ENCODE measurements at places on chromosomes 1 and 21. TPM values are rescaled to one million over a fixed set of nuclear protein-coding genes. Genes with fewer than 3 reads are reported as not detected.

- H3K27me3 ChIP-seq: no peaks in the 10 kb centered on the region
- no peak overlapping the region for H3K27ac ChIP-seq
- H3K36me3 ChIP-seq: peaks cover 32% of the 10 kb centered on the region
- DNase-seq: no peak
Observed at GRCh38 chr1:168335500-168335899, 54.8 kb downstream of the TBX19 start.

GRCh38 chr21:38721958-38722357, 83.8 kb upstream of the ETS2 start:
- H3K4me3 ChIP-seq: no peak overlapping the region
- no peaks in the 10 kb centered on the region for H3K27me3 ChIP-seq
- no peak for DNase-seq
- no peaks in the 10 kb centered on the region for H3K36me3 ChIP-seq

- no peak overlapping the region for H3K4me3 ChIP-seq
- H3K4me1 ChIP-seq: no peaks in the 10 kb centered on the region
- no peaks in the 10 kb centered on the region for H3K27me3 ChIP-seq
- peaks cover 6% of the 10 kb centered on the region for H3K36me3 ChIP-seq
- no peak for DNase-seq
Observed at GRCh38 chr21:35254765-35255138, 205.7 kb upstream of the RUNX1 start.

DNA sequence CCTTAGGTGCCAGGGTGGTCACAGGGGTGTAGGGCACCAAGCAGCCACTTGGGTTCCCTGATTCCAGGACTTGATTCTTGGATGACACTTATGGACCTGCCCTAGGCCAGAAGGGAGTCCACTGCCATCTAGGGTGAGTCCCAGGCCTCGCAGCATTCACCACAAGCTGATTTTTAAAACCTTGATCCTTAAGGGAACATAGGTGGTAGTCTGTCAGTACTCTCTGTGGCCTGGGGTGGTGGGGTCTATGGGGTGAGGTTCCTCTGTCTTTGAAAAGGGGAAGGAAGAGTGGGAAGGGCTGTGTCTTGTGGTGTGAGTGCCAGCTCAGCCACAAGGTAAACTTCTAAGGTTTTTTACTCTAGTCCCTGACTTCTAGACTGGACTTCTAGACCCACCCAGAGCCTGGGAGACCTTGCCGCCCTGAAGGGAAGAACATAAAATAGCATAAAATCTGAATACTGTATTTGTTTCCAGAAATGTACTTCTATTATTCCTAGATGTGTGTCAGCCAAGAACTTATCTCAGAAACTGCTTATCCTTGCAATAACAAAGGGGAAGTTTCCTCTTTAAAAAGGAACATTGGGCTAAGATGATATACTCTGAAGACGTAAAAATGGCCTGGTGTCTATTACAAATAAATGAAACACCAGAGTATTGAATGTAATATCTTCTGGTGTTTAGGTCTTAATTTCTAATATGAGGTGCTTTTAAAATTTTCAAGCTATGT, 757.3 kb downstream of the LTN1 start:
- no peaks in the 10 kb centered on the region for H3K27me3 ChIP-seq
- DNase-seq: no peak
- H3K36me3 ChIP-seq: no peaks in the 10 kb centered on the region
- no peak overlapping the region for H3K27ac ChIP-seq
- no peaks in the 10 kb centered on the region for H3K4me1 ChIP-seq

GRCh38 chr1:165738794-165739193, 29.9 kb downstream of the TMCO1 start:
- no peak for DNase-seq
- H3K27me3 ChIP-seq: no peaks in the 10 kb centered on the region
- no peak overlapping the region for H3K4me3 ChIP-seq
- H3K4me1 ChIP-seq: peaks cover 2% of the 10 kb centered on the region

GRCh38 chr21:17796037-17796403, 23.1 kb downstream of the C21orf91 start:
- peak overlapping the region; percentile 74 for H3K4me3 ChIP-seq
- peaks cover 54% of the 10 kb centered on the region for H3K36me3 ChIP-seq
- no peaks in the 10 kb centered on the region for H3K27me3 ChIP-seq
- DNase-seq: no peak
- peak overlapping the region; percentile 95 for H3K27ac ChIP-seq

DNA sequence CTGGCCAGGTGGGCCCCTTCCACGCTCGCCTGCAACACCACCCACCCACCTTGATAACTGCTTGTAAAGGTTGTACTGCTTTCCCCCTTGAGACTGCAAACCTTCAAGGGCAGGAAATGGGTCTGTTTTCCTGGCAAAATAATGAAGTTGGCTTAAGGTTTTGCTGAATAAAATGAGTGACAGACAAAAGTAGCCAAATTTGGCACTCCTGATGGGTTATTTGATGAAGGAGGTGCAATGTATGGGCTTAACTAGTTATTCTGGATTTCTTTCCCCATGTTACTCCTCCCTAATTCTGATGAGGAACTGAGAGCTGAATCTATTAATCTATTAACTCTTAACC, 14.6 kb upstream of the HLCS start:
- H3K4me1 ChIP-seq: peaks cover 28% of the 10 kb centered on the region
- H3K36me3 ChIP-seq: peaks cover 1% of the 10 kb centered on the region
- H3K27ac ChIP-seq: no peak overlapping the region
- H3K4me3 ChIP-seq: peak overlapping the region; percentile 41
- peaks cover 9% of the 10 kb centered on the region for H3K27me3 ChIP-seq

DNA sequence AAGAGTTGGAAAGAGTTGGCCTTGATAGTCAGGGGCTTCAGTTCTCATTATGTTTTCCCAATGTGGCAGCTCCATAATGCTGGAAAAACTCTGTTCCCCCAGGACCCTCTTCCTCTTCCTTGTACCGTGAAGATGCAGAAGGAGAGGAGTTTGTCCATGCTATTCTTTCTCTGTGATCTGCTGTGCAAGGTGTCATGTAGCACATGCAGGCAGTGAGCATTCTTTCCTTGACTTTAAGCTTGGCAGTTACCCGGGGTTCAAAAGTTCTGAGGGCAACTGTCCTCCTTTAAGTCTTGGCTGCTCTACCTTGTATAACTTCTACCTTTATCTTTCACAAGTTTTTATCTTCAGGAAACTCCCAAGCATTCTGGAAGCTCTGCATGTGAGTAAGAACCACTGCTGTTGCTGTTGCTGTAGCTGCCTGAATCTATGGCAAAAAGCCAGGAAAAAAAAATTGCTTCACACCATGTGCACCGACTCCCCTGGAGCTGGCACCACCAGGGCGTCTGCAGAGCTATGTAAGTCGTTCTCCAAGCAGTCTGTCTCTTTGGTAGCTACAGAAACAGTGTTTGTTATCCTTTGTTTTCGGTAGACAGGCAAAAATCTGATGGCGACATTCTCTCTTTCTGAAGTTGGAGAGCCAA, 42.7 kb upstream of the SLC16A1 start:
- H3K4me1 ChIP-seq: peaks cover 4% of the 10 kb centered on the region
- H3K27ac ChIP-seq: no peak overlapping the region
- peaks cover 21% of the 10 kb centered on the region for H3K36me3 ChIP-seq
- no peaks in the 10 kb centered on the region for H3K27me3 ChIP-seq
- no peak for DNase-seq

DNA sequence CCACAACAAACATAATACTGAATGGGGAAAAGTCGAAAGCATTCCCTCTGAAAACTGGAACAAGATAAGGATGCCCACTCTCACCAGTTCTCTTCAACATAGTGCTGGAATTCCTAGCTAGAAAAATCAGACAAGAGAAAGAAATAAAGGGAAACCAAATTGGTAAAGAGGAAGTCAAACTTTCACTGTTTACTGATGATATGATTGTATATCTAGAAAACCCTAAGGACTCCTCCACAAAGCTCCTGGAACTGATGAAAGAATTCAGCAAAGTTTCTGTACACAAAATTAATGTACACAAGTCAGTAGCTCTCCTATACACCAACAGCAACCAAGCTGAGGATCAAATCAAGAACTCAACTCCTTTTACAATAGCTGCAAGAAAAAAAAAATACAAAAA, 6.9 kb upstream of the F13B start:
- no peak overlapping the region for H3K4me3 ChIP-seq

GRCh38 chr1:113872219-113872935, 865 bp upstream of the PTPN22 start:
- peak overlapping the region; percentile 99 for H3K27ac ChIP-seq
- peaks cover 63% of the 10 kb centered on the region for H3K4me1 ChIP-seq
- DNase-seq: peak; percentile 57
- H3K27me3 ChIP-seq: no peaks in the 10 kb centered on the region
- H3K36me3 ChIP-seq: peaks cover 33% of the 10 kb centered on the region

- no peaks in the 10 kb centered on the region for H3K27me3 ChIP-seq
- H3K4me1 ChIP-seq: no peaks in the 10 kb centered on the region
- H3K36me3 ChIP-seq: no peaks in the 10 kb centered on the region
- DNase-seq: no peak
- no peak overlapping the region for H3K27ac ChIP-seq
Observed at GRCh38 chr21:40507978-40508377, 339.0 kb downstream of the DSCAM start.

- H3K4me1 ChIP-seq: no peaks in the 10 kb centered on the region
- H3K36me3 ChIP-seq: no peaks in the 10 kb centered on the region
- DNase-seq: no peak
- no peaks in the 10 kb centered on the region for H3K27me3 ChIP-seq
Observed at GRCh38 chr1:96660503-96660902, 61.1 kb upstream of the PTBP2 start.

DNA sequence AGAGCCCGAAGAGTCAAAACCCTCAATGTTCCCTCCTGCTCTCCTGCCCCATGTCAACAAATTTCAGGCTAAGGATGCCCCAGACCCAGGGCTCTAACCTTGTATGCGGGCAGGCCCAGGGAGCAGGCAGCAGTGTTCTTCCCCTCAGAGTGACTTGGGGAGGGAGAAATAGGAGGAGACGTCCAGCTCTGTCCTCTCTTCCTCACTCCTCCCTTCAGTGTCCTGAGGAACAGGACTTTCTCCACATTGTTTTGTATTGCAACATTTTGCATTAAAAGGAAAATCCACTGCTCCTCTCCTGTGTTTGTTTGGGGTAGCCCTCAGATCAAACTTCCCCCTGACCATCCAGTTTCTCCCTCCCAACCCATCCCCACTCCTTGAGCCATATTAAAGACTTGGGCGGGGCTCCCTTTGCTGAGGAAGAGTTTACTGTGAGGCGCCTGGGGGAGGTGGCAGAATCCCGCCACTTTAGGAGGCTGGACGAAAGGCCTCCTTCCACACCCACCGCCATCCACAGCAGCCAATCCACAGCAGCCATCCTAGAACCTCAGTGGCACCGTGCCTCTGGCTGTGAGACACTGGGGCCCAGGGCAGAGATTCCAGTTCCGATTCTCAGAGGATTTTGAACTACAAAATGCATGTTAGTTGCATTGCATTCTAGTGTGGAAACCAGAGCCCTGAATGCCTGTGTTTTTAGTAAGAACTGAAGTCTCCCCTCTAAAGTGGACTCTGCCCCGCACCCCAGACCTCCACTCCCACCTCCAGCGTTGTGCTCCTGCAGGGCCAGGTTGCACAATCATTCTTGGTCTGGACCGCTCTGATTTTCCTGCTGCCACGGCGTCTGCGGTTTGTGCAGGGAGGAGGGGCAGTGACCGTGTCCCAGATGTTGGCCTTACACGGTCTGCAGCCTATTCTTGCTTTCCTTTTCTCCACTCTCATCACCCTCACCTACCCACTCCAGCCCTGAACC, 3.0 kb downstream of the OLFML3 start:
- no peaks in the 10 kb centered on the region for H3K36me3 ChIP-seq
- H3K27me3 ChIP-seq: no peaks in the 10 kb centered on the region
- peaks cover 18% of the 10 kb centered on the region for H3K4me1 ChIP-seq
- H3K4me3 ChIP-seq: no peak overlapping the region

DNA sequence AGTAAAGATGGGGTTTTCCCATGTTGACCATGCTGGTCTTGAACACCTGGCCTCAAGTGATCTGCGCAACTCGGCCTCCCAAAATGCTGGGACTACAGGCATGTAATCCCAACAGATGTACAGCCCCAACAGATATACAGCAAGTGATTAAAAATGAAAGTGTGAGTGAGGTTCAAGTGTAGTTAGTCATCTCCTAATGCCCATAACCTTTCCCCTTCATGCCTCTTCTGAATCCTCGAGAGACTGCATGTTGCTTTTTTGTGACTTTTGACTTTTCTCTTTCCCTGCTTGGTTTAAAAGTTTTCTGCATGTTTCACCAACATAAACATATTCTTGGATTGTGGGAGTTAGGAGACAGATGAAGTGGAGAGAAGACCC, 31.2 kb downstream of the KCNK2 start:
- H3K4me3 ChIP-seq: no peak overlapping the region
- no peak overlapping the region for H3K27ac ChIP-seq
- H3K4me1 ChIP-seq: no peaks in the 10 kb centered on the region
- no peak for DNase-seq
- H3K27me3 ChIP-seq: no peaks in the 10 kb centered on the region

DNA sequence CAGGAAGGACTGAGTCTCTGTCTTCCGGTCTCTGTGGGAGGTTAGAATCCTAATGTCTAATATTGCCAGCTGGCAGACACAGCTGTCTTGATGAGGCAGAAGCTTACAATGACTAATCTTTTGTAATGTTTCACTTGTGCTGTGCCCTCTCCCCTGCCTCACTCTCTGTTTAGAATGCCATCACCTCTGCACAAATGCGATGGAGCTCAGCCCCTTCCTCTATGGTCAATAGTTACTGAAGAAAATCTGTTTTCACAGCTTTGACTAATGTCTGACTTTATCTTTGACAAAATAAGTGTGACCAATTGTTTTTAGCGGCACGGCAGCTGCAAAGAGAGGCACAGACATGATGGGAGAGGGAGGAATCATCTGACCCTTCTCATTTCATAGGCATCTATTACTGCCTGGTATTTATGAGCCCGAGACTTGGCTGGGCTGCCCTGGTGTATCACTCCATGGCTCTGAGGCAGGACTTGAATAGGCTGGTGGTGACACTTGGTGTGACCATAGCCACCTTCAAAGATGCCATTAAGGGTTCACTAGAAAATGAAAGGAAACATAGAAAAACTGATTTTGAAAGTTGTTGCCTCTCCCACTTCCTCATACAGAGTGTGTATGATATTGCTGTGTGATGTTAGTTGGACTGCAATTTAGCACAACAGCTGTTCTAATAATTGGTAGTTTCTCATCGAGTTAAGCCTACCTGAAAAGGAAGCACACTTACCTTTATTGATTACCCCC, 163.2 kb upstream of the NBPF11 start:
- peaks cover 37% of the 10 kb centered on the region for H3K4me1 ChIP-seq
- H3K27ac ChIP-seq: no peak overlapping the region
- no peak overlapping the region for H3K4me3 ChIP-seq
- peaks cover 6% of the 10 kb centered on the region for H3K36me3 ChIP-seq
- DNase-seq: no peak

- DNase-seq: peak; percentile 94
- H3K4me1 ChIP-seq: peaks cover 80% of the 10 kb centered on the region
- peak overlapping the region; percentile 59 for H3K4me3 ChIP-seq
Observed at GRCh38 chr1:41898191-41898713, 20.5 kb downstream of the HIVEP3 start.

GRCh38 chr1:153509729-153510354, 25.9 kb downstream of the S100A6 start:
- no peak overlapping the region for H3K27ac ChIP-seq
- no peaks in the 10 kb centered on the region for H3K36me3 ChIP-seq
- DNase-seq: peak; percentile 81
- H3K4me1 ChIP-seq: peaks cover 21% of the 10 kb centered on the region
- H3K4me3 ChIP-seq: no peak overlapping the region

Gene PRAMEF26
- not detected for total RNA-seq

Gene KRTAP12-2
- total RNA-seq: not detected

Gene RSBN1
- total RNA-seq: 24.9 TPM

Gene S100A16
- total RNA-seq: not detected

Gene SLC45A1
- total RNA-seq: 0.26 TPM

Gene NGF
- total RNA-seq: not detected

Gene ITPKB
- total RNA-seq: 43.4 TPM

Gene PLA2G2F
- not detected for total RNA-seq
